Activated CD4-positive, alpha-beta T cell treated with anti-CD3 and anti-CD28 coated beads for 4 hours (primary cell): ENCODE measurements at places on chromosomes 2 and 18.

DNA sequence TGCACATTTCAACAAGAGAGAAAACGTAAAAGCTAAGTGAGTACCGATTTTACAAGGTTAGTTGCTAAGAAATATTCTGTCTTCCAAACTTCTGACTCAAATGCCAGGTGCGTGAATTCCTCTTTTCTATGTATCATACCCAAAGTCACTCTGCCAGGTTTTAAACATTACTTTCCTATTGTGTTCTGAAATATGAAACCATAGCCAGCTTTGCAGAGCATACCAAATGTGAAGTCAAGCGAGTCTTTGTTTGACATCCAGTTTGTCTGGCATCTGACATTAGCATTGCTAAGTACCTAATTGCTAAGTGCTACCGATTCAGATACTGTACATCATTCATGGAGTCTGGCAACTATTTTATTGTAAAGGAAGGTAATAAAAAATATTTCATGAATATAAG, 321.9 kb upstream of the GALNT5 start:
- no peak for DNase-seq

- no peak for DNase-seq
Measured at GRCh38 chr18:70693246-70693645, 404.4 kb downstream of the SOCS6 start.

- DNase-seq = no peak
Measured at GRCh38 chr18:63302220-63302619, 17.3 kb downstream of the BCL2 start.

DNA sequence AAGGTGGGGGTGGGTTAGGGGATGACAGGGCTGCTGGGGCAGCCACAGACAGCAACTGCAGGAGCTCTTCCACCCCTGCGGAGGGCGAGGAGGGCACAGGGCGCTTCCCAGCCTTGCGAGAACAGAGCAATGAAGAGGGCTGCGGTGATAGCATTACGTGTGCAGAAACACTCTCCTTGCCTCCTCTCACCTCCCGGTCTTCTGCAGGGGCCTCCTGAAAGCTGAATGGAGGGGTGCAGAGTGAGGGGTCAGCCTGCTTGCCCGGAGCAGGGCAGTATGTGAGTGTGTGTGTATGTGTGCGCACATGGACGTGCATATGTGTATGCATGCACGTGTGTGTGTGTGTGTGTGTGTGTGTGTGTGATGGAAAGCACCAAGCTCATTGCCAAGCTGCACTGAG, 29.5 kb upstream of the IL1R2 start:
- DNase-seq = no peak

- no peak for DNase-seq
Measured at GRCh38 chr2:71235930-71236587, 9.2 kb upstream of the PAIP2B start.

DNA sequence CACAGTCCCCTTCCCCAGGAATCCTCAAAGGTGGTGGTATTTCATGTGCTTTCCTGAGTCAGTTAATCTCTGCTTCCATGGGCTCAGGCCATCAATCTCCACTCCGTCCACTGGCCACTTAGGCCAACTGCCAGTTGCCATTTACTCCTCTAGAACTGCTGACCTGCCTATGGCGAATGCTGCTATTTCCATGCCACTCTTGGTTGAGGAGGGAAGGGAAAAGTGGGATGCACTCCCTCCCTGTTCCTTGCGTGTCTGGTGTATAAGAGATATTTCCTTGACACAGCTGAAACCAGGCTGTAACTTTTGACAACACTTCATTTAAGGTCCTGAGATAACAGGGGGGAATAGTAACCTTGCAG, 261.5 kb downstream of the MREG start:
- DNase-seq = no peak

GRCh38 chr18:23258566-23259469, 123.5 kb downstream of the CABLES1 start:
- DNase-seq = no peak

DNA sequence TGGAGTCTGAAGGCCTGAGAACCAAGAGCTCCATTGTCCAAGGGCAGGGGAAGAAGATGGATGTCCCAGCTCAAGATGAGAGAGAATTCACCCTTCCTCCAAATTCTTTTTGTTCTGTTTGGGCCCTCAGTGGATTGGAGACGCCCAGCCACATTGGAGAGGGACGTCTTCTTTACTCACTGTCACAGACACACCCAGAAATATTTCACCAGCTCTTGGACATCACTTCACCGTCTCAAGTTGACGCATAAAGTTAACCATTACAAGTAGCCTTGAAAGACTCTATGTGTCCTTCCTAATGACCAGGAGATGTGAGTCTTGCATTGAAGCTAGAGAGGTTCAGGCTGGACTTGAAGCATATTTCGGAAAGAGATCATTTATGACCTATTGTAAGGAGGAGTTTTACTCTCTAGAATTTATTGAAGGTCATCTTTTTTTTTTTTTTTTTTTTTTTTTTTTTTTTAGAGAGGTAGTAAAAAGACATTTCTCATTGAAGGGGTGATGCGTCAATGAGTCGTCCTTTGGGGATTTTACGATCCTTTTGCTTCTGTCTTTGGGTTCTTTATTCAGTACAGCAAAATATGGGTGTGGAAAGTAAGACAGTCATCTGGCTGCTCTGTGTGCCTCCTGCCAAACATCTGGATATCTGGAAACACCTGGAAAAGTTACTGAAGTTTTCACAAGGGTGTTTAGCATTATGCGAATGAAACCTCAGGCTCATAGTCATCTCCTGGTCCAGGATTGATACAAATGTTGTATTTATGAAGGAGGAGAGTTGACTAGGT, 118.1 kb downstream of the PRPF40A start:
- DNase-seq = no peak

DNA sequence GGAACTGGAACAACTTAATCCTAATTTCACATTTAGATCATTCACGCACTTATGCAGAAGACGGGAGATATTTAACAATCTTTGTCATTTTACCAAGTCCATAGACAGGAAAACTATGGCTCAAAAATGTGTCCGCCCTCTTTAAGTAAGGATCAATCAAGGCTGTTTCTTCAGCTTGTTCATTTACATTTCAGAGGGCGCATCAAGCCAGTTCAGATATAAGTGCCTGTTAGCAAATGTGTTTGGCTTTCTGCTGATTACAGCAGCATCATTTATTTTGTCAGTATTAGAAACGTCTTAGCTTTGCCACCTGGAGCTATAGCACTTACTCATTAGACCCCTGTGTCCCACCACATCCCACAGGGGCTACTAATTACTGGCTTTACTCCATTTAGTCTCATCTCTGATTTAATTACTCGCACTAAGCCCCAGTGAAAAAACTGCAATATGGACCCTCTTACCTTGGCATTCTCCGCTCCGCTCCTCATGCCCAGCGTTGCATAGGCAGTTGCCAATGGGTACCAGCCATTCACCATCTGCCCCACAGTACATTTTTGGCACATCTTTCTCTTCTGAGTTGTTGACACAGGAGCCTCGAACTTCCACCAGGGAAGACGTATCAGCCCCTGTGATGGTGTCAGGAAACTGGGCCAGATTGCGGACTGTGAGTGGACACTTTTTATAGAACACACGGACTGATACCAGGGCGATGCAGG, 8.7 kb downstream of the EPHA4 start:
- DNase-seq = no peak

DNA sequence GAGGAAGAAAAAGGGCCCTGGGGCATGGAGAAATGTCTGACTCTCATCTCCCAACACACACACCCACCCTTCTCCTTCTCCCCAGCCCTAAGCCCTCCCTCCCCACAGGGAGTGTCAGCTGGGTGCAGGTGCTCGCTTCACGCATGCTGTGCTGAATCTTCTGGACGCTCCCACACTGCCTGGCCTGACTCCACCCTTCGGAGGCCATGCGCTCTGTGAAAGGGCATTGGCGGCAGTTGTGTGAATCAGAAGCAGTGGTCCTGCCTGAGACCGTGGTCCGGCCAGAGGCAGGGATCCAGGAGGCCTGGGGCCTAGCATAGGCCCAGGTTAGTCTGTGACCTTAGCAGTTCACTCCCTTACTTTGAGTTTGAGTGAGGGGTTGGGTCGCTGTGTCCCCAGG, 57.1 kb downstream of the LONRF2 start:
- no peak for DNase-seq
